ENCODE measurements at places on chromosomes 12 and 14.

DNA sequence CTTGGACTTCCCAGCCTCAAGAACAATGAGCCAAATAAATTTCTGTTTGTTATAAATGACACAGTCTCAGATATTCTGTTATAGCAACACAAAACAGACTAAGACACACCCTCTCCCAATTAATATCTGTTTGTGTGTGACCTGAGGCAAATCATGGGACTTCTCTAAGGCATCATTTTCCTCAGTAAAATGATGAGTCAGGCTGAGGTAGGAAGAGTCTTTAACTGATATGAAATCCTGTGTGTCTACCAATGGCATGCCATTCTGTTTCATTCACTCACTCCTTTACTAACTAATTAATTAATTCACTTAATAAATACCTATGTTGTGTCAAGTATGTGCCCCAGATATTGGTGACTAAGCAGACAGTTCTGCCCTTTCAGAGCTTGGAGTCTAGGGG is 258.4 kb upstream of the CRY1 start:
- no peak for DNase-seq

DNA sequence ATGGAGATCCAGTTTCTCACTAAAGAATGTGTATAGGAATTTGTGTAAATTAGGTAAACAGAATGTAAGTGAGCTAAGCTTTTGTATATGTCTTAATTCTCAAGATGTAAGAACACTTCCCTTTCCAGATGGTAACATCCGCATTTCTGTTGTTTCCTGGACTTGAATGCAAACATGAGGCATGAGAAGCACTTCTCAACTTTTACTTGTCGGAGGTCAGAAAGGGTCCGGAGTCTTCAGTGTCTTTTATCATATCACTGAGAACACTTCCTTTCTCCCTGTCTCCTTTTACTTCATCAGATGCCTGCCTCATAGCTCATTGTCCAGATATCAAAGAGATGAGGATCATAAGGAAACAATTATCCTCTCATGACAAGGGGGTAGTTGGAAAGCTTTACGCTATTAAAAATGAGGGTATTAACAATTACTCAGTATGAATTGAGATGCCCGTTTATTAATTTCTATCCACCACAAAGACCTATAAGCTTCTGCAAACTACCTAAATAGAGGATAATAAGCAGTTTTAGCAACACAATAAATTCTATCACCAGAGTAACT is 214.1 kb upstream of the FLRT2 start:
- DNase-seq = no peak

DNA sequence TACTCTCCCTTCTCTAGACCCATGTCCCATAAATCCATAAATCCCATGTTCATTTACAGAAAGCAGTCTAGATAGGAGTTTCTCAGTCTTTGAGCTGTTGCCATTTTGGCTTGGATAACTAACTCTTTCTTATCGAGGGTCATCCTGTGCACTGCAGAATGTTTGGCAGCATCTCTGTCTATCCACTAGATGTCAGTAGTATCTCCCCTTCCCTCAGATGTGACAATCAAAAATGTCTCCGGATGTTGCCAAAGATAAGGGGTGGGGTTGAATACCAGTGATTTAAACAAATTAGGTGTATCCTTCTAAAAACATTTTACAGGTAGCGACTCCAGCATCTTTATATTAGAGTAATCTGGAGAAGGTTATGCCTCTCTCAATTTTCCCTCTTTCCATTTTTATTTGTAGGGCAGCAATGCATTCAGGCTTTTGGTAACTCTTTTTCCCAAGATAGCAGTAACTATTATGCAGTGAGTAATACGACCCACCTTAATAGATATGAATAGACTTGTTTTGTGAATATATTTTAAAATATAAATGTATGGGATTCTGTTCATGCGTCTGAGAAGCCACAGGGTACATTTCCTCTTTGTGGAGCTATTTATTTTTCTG is 100.7 kb downstream of the LRRK2 start:
- DNase-seq = no peak

DNA sequence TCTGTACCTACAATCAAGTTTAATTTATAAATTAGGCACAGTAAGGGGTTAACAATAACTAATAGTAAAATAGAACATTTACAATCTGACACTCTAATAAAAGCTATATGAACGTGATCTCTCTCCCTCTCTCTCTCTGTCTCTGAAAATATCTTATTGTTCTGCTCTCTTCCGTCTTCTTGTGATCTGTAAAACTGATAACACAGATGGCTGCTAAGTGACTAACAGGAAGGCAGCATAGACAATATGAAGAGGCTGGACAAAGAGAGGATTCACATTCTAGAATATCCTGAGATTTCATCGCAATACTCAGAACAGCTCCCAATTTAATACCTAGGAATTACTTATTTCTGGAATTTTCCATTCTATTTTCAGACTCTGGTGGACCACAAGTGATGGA is 827.2 kb downstream of the FLRT2 start:
- no peak for DNase-seq

DNA sequence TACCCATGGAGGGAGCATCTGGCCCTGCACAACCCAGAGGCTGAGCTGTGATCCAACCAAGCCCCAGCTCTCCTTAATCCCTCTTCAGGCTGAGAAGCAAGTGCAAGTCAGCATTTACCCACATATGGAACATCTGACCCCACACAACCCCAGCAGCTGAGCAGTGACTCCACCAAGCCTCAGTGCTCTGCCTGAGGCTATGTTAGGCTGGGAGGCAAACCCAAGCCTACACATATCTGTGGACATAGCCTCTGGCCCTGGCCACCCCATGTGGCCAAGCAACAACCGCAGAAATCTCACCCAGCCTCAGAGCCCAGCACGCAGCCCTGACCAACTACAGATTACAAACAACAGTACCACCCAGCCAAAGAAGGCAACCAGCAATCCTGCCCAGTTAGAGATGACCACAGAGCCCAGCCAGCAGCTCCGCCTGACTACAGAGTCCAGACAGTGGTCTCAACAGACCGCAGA is 142.8 kb downstream of the NUAK1 start:
- DNase-seq = no peak

DNA sequence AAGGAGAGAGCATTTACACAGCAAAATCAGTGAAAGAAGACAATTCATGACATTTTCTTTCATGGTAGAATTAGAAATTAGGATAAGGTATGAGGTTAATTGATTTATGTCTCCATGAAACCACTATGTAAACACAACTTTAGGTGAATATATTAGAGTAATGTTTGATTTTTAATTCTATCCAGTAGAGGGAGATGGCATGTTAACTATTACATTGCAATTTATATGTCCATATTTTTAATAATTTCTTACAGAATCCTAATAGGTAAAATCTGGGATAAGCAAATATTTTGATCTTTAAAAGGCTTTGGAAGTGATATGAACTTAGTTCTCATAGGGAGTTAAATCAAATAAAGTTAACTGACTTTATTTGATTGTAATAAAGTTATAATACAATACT is 373.4 kb upstream of the PDE3A start:
- DNase-seq = no peak

GRCh38 chr14:79487632-79488031 is 723.7 kb downstream of the DIO2 start:
- DNase-seq = no peak

DNA sequence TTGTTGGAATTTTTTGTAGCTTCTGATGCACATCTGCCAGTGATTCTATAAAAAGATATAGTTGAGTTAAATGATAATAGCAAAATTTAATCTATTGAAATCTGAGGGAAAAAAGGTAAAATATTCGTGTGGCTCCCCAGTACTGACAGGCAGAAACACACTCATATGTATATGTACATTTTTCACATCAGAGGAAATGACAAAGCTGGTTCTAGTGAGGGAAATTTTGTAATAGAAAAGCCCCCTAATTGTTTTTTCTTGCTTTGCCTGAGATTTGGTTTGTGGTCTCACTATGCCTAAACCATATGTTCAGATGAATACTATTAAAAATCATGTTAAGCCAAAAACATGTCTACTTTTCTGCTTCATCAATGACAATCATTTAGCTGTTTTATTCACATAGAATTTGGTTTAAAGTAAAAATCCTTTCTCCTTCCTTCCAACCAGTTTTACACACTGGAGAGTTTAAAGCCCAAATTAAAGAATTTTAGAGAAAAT is 203.5 kb downstream of the ANO6 start:
- no peak for DNase-seq

- DNase-seq = no peak
These were observed 7.8 kb downstream of the LIMA1 start for GRCh38 chr12:50275556-50275955.

GRCh38 chr12:124560146-124560890 is 7.1 kb downstream of the NCOR2 start:
- no peak for DNase-seq

DNA sequence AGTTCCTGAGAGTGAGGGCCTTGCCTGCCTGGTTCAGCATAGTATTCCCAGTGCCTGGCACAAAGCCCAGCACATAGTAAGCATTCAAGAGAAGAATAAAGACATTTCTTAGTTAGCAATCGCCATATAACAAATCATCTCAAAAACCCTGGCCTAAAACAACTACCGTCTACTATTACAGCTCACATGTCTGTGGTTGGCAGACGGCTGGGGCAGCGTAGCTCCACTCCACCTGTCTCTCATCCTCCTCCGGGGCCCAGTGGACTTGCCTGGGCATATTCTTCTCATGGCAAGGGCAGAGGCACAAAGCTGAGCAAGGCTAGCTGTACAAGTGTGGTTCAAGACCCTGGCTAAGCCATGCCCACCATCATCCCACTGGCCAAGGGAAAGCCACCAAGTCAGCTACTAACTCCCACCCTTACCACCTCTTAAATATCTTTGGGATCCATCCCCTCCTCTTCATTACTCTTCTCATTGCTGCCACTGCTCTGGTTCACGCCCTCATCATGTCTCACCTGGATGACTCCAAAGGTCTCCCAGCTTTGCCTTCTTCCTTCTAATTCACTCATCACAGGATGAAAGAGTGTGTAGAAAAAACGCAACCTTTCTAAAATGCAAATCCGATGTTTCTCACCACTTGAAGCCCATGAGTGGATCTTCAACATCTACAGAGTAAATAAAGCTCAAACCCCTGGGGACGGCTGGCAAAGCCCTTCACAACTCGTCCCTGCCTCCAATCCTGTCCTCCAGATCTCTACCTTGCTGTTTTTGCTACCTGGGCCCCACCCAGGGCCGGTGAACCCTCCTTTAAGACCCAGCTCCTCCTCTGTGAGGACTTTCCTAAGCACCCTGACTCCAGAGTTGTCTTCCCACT is 10.4 kb downstream of the TMEM229B start:
- DNase-seq = peak; percentile 57

GRCh38 chr12:27907766-27908165 is 64.8 kb downstream of the PTHLH start:
- DNase-seq = no peak

GRCh38 chr12:104740668-104741067 is 217.4 kb downstream of the SLC41A2 start:
- no peak for DNase-seq

- no peak for DNase-seq
These were observed 9.2 kb downstream of the FOXN3 start for GRCh38 chr14:89407856-89408255.

DNA sequence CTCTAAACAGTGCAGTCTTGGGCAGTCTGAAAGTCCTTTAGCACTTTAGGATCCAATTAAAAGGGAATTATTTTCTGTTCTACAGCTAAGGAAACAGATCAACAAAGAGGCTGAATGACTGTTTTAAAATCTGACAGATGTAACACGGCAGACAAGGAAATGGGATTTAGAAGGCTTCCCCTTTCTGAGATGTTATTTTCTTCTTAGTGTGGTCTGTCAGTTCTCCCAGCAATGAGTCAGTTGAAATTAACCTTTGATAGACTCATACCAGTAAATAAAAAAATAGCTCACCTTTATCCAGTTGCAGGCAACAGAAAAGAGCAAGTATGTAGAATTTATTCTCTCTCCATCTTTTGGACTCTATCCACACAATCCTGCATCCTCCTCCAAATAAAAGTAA is 98.1 kb downstream of the NEDD1 start:
- no peak for DNase-seq

GRCh38 chr14:77498984-77499527 is 440 bp upstream of the ISM2 start:
- DNase-seq = no peak

- DNase-seq = no peak
These were observed 42.1 kb downstream of the SCARB1 start for GRCh38 chr12:124821252-124822200.

DNA sequence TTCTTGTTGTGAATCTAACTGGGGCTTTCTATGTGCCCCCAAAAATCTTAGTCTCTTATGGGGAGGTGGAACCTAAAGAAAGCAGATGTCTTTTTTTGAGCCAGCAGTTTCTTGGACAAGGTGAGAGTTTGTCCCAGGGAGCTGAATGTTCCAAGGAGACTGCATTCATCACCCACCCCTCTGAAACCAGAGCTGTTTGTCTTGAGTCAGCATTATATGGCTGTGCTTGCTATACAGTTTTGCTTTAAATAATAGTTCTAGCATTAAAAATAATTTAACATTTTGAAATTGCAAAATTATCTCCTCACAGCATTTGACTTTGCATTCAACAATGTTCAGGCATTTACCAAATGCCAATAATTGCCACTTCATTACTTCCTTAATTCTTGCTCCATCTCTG is 813.3 kb downstream of the BCL11B start:
- DNase-seq = no peak

DNA sequence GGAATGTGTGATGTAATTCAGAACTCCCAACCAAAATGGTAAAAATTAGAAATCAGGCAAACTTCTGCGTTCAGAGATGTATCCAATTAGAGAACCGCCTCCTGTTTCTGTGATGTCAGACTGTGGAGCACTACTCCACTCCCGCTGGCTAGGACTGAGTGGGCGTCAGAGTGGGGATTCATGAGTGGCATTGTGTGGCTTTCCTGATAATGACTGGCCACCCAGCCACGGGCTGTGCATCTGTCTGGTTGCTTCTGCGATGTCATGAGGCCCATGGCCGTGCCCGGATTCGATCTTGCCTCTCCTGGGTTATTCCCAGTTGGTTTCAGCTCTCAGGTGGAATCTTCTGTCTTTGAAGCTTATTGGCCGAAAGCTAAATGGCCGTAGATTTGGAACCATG is 87.1 kb upstream of the KCNA1 start:
- no peak for DNase-seq

- DNase-seq = no peak
These were observed 42.5 kb downstream of the WDR20 start for GRCh38 chr14:102182190-102182589.

DNA sequence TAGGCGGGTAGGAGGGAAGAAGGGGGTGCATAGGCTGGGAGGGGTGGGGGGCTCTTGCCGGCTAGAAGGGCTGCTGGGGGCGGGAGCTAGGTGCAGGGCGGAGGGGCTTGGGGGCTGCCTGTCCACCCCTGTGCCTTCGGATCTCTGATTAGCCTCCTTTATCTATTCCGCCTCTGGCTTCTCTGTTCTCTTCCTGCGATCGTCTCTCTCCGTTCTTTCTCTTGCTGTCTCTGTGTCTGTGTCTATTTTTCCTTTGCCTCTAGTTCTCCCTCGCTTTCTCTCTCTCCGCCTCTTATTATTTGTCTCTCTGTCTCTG is 166.7 kb upstream of the LHX5 start:
- DNase-seq = no peak
